ENCODE measurements at places on chromosomes 4 and X. TPM values are rescaled to one million over a fixed set of nuclear protein-coding genes. Genes with fewer than 3 reads are reported as not detected.

GRCh38 chr4:30116401-30116800 is 603.8 kb upstream of the PCDH7 start:
- DNase-seq: no peak
- no peak overlapping the region for H3K4me3 ChIP-seq
- H3K27me3 ChIP-seq: no peaks in the 10 kb centered on the region
- no peak overlapping the region for H3K27ac ChIP-seq
- no peaks in the 10 kb centered on the region for H3K36me3 ChIP-seq

DNA sequence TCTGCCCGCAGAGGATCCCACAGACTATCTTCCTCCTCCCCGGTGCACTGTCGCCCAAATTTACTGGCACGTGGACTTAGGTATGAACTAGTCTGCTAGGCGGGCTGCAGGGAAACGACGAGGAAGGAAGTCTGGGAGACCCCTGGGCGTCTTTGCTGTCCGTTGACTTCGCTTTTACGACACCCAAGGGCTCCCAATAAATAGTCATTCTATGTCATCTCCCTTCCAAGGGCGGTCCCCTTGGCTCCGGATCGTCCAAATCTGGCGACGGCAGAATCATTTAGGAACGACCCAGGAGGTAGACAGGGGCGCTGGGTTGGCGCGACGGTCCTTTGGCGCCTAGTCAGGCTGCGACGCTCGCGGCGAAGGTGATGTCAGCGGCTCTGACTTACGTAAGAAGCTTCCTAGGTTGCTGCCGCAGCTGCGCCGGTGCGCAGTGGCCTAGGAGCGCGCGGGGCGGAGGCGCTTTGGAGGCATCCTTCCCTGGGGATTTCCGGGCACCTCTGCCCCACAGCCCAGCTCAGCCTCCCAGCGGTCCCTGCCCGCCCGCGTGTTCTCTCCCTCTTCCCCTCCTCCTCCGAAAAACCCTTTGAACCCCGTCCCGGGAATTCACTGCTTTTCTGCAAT is 2.2 kb downstream of the NHS start:
- no peak overlapping the region for H3K27ac ChIP-seq
- H3K36me3 ChIP-seq: no peaks in the 10 kb centered on the region

- no peaks in the 10 kb centered on the region for H3K27me3 ChIP-seq
- H3K36me3 ChIP-seq: no peaks in the 10 kb centered on the region
- H3K4me3 ChIP-seq: no peak overlapping the region
- no peak for DNase-seq
- H3K27ac ChIP-seq: no peak overlapping the region
These were observed 59.2 kb upstream of the NKX1-1 start for GRCh38 chr4:1465173-1466033.

- H3K27me3 ChIP-seq: no peaks in the 10 kb centered on the region
- H3K4me1 ChIP-seq: no peaks in the 10 kb centered on the region
- no peaks in the 10 kb centered on the region for H3K36me3 ChIP-seq
- no peak overlapping the region for H3K4me3 ChIP-seq
- H3K27ac ChIP-seq: no peak overlapping the region
These were observed 19.7 kb downstream of the FBXW7 start for GRCh38 chr4:152516156-152516555.

TCEAL9 gene
- 42.6 TPM for total RNA-seq

TENM3 gene
- 0.95 TPM for total RNA-seq

All from Panc1 (cell line).